ENCODE measurements at places on chromosomes 6 and 20.

DNA sequence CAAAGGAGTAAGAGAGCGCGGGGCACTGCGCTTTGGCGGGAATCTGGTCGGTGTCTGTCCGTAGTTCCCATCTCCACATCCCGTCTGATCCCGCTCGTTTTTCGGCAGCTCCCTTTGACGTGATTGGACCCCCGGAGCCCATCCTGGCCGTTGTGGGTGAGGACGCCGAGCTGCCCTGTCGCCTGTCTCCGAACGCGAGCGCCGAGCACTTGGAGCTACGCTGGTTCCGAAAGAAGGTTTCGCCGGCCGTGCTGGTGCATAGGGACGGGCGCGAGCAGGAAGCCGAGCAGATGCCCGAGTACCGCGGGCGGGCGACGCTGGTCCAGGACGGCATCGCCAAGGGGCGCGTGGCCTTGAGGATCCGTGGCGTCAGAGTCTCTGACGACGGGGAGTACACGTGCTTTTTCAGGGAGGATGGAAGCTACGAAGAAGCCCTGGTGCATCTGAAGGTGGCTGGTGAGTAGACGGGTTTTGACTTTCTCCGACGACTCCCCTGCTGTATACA lies 1.4 kb downstream of the BTN1A1 start:
- peak; percentile 31 for DNase-seq

DNA sequence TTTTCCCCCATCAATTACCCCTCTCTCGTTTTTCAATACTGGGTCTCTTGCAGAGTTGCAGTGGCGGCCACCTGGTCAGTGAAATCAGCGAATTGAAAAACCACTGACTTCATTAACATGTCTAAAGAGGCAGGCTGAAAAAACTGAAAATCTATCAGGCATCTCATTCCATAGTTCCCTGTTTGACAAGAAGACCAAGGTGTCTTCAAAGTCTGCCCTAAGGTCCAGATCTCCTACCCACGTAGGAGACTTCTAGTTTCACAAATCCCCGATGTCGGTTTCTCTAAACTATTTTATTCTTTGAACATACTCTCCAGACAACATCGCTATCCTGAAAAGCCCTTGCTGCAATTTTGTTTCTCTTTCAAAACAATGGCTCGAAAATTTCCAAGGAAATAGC lies 796 bp upstream of the TUBB start:
- DNase-seq, result no peak

DNA sequence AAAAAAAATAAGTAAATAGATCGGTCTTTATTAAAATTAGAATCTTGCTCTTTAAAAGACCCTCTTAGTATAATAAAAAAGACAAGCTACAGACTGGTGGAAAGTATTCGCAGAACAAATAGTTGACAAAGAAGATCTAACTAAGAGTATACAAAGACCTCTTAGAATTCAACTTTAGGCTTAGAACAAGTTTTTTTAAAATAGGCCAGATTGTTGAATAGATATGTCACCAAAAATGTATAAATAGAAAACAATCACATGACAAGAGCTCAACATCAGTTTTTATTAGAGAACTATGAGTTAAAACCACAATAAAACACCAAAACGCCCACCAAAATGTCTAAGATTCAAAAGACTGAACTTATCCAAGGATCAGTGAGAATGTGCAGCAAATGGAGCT lies 632.7 kb upstream of the PTCHD4 start:
- no peak for DNase-seq

DNA sequence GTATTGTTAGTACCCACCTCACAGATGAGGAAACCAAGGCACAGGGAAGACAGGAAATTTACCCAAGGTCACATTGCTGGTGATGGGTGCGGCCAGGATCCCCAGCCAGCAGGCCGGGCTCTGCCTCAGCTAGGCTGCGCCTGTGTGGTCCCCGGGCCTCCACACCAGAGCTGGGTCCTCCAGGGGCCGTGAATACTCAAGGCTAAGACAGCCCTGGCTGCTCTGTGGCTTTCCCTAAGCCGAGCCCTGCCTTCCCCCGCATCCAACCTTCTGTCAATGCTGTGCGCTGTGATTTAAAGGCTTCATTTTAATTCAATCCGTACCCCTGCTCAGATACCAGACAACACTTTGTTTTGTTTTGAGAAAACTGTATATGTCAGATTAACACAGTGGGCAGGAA lies 246.7 kb downstream of the TTLL2 start:
- no peak for DNase-seq

GRCh38 chr6:54874349-54875048 lies 27.9 kb downstream of the FAM83B start:
- no peak for DNase-seq

DNA sequence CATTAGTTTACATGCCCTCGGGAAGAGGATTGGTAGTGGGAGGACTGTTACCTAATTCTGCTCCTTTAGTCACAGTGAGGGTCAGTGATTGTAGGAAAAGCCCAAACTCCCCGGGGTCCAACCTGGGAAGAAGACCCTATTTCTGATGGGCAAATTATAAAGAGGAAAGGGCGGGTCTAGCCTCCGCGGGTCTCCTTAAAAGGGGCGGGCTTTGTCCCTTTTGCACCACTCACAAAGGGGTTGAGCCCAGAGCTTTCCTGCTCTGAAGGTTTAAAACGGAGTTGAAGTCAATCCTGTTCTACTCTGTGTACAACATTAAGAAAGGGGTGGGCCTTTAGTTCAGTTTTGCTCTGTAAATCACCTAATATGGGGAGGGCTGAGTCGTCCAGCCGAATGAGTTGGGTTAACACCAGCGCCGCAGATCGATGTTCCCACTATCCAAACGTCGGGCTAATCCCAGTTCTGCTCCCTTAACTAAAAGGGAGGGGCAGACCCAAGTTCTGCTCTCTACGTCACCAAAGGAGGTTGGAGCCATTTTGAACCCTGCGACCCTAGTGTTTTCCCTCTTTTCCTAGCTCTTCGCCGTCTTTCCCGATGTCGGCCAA lies 920 bp upstream of the RNF5 start:
- DNase-seq, result no peak

DNA sequence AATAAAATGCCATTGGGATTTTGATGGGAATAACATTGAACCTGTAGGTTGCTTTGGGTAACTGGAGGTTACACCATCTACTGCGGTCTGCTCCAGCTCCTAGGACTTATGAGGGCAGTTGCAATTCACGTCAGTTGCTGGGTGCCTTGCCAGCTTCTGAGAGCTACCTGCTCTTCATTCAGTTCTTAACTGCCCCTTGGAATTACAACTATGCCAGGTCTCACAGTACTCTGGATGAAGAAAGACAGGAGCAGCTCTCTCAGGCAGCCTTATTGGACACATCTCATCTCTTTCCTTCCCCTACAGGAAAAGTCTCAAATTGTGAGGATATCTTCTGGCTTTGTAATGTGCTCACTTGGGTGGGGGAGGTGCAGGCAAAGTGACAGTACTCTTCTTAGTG lies 1643.3 kb downstream of the GRIK2 start:
- no peak for DNase-seq

GRCh38 chr6:112253498-112253840 lies 898 bp downstream of the LAMA4 start:
- DNase-seq, result no peak

DNA sequence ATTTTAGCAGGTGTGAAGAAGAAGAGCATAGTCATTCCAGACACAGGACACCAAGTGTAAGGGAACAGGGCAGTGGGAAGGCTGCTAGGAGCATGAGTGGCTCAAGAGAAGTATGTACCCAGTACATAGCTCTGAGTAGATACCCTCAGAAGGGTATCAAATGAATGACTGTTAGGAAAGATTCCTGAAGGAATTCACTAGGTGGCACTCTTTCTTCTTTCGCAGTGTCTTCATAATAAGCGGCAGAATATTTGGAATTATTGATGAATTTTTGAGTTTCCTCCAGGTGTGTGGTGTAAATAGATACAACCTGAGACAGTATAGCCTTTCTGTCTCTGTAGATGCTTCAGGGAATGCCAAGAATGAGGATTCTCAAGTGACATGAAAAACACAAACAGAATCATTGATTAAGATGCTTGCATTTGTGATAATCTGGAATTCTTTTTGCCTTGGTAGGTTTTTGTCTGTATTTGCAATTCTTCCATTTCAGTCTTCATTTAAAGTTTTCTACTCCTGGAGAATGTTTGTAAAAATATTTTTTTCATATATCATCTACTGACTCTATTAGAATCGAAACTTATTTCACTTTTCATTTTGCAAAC lies 264.3 kb upstream of the RIMS1 start:
- peak; percentile 5 for DNase-seq

DNA sequence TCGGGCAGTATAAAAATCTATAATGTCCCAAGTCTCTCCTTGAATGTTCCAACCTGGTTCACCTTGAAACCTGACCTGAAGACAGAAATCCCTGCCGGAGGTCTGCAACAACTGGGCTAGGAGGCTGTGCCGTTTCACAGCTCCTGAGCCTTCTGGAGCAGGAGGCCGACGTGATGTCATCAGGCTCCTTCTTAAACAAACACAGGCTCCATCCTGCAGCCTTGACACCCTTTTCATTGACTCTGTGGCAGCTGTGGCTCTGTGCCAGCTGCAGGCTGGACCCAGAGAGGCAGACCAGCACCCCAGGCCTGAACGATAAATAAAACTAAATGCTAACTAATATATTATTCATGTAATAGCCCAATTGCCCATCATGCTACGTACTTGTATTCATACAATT lies 483.9 kb downstream of the CD83 start:
- DNase-seq, result no peak

DNA sequence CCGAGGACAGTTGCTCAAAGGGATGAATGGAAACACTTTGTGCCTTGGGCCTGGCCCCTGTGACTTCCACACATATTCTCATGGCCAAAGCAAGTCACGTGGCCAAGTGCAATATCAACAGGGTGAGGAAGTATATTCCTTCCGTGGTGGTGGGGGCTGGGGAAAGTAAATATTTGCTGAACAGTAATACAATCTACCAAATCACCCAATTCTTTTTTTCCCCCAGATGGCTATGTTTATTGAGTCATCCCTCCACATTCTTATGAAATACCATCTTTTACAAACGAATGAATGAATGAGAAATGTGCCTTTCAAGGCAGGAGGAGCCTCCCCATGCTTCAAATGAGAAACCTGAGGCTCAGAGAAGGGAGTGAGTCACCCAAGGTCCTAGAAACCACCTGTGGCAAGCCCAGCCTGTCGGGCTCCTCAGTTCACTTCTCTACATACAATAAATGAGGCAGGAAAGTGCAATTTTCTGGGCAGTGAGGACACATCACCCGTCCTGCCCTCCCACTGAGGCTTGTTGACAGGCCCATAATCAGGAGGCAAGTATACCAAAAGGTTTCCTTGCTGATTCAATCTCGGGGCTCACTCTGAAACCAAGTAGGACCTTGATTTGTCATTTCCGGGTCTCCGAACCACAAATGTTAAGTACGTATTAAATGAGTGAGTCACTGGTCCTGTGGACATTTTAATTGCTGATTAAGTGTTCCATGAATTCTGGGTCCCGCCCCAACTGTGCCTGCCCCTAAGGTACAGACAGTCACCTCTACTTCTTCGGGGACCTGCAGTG lies 25.3 kb upstream of the TOP1 start:
- peak; percentile 97 for DNase-seq

DNA sequence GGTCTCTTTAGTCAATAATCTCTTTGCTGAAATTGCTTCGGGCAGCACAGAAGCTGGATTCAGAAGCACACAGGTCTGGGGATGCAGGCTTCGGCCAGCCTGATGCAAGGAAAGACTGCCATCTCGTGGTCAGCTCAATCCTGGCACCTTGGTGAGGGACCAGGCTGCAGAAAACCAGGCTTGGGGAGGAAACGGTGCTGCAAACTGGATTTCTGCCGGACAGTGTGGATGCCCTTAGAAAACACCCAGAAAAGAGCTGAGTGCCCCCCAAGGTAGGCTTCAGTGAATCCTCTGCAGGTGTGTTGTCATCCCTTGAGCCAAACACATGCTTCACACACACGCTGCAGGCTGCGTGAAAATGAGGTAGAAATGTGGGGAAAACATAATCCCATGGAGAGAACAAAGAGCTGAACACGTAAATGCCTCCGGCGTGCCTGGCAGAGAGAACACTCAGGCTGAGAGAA lies 89.8 kb upstream of the PAX1 start:
- DNase-seq, result peak; percentile 44

GRCh38 chr6:163170294-163170883 lies 244.1 kb upstream of the QKI start:
- DNase-seq, result peak; percentile 8

DNA sequence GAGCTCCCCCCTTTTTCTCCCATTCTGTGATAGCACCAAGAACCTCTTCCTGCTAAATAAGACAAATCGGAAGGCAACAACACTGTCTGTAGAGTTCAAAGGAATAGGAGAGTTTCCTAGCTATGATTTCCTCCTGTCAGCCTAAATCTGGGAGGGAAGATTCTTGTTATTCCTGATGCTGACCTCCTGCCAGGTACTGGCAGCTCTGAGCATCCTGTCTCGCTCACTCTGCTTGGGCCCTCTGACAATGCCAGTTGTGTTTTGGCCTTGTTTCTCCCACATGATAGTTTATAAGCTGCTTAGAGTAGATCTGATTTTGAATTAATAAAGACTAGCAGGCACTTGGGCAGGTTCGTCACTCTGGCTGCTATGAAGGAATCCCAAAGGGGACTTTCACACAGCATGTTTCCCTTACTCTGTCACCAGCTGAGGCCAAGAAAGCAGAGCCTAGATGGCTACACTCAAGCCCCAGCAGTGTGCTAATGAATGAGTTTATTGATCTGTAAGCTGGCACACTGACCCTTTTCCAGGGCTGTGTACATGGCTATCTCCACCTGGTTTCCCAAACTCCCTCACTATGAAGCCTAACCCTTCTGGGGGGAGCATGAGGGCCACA lies 52.3 kb downstream of the UQCC1 start:
- DNase-seq, result no peak

DNA sequence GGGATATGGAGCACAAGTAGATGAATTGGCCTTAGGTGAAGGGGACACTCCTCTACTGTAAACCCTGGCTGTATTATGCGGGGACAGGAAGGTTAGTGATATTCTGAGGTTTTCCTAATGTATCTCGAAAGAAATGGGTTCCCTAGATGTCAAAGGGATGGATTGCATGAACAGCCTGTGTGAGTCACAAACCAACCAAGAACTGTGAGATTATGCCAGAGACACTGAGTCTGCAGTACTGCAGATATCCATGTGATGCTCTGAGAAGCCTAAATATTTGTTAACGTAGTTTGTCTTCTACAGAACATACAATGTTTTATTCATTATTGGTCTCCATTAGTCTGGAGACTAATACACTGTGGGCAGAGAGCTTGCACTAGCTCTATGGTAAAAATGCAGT lies 182.2 kb downstream of the AKAP7 start:
- no peak for DNase-seq

- DNase-seq, result no peak
Observed at GRCh38 chr6:3913958-3914337, 64.8 kb downstream of the FAM50B start.

DNA sequence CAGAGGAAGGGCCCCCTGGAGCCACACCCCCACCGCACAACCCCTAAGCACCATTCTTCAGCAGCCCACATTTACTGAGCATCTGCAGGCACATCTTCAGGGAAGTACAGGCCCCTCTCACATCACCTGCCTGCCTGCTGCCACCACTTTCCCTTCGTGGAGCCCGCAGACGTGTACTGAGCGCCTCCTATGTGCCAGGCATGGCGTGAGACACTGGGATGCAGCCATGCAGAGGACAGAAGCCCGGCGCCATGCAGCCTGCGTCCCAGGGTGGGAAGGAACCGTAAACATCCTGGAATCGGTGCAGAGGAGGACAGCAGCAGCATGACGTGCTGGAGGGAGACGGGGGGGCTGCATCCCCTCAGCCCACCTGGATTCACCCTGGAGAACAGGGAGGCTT lies 78.1 kb downstream of the GRM4 start:
- no peak for DNase-seq
